A549 treated with RU486 at 1 μM for 4 hours (cell line): ENCODE measurements at places on chromosomes 4 and X. TPM values are rescaled to one million over a fixed set of nuclear protein-coding genes. Genes with fewer than 3 reads are reported as not detected.

Gene CT45A10
- 0.13 to 0.56 TPM (median 0.33 TPM) in 3 of 5 replicates, not detected in the others for total RNA-seq

Gene TAF7L
- total RNA-seq: 0.06 to 0.24 TPM (median 0.22 TPM) in 3 of 5 replicates, not detected in the others

Gene CYSLTR1
- total RNA-seq: not detected in 5 replicates

Gene TSC22D3
- total RNA-seq: 25.4 to 28.3 TPM (median 26.8 TPM) in 5 replicates

Gene MAGED1
- total RNA-seq: 68.0 to 88.9 TPM (median 80.7 TPM) in 5 replicates

Gene TRIML1
- 0.10 TPM in 1 of 5 replicates, not detected in the others for total RNA-seq

Gene GPR173
- not detected in 5 replicates for total RNA-seq

Gene TLR2
- total RNA-seq: 0.08 to 0.37 TPM (median 0.18 TPM) in 4 of 5 replicates, not detected in the other

Gene NOCT
- 9.1 to 14.1 TPM (median 11.2 TPM) in 5 replicates for total RNA-seq

Gene SLC26A1
- 0.20 to 0.91 TPM (median 0.26 TPM) in 5 replicates for total RNA-seq

Gene GYPB
- not detected in 5 replicates for total RNA-seq

Gene UGT2B15
- total RNA-seq: 0.09 to 0.13 TPM in 2 of 5 replicates, not detected in the others

Gene LNX1
- total RNA-seq: 0.03 to 0.06 TPM in 2 of 5 replicates, not detected in the others

Gene CDS1
- 0.62 to 0.84 TPM (median 0.72 TPM) in 5 replicates for total RNA-seq

Gene FOXR2
- not detected in 5 replicates for total RNA-seq

Gene CD38
- total RNA-seq: 7.6 to 14.1 TPM (median 10.1 TPM) in 5 replicates

Gene SPANXB1
- 1.2 to 3.8 TPM (median 1.9 TPM) in 5 replicates for total RNA-seq

Gene ADGRG2
- 4.6 to 7.0 TPM (median 6.4 TPM) in 5 replicates for total RNA-seq

Gene EDA
- total RNA-seq: 0.35 to 0.88 TPM (median 0.55 TPM) in 5 replicates

Gene LUZP4
- total RNA-seq: 0.08 TPM in 1 of 5 replicates, not detected in the others

Gene PPEF2
- 0.46 TPM in 1 of 5 replicates, not detected in the others for total RNA-seq

Gene BLOC1S4
- total RNA-seq: 13.0 to 17.8 TPM (median 16.7 TPM) in 5 replicates

Gene HSFX2
- 0.13 to 0.55 TPM in 2 of 5 replicates, not detected in the others for total RNA-seq

Gene MGARP
- total RNA-seq: 0.30 to 1.1 TPM (median 0.90 TPM) in 5 replicates

Gene HMX1
- total RNA-seq: 0.14 to 0.17 TPM (median 0.16 TPM) in 4 of 5 replicates, not detected in the other

Gene HMGN5
- 2.4 to 3.8 TPM (median 2.6 TPM) in 5 replicates for total RNA-seq

Gene IGFBP7
- total RNA-seq: 183 to 331 TPM (median 258 TPM) in 5 replicates

Gene VEGFC
- 15.8 to 17.5 TPM (median 16.4 TPM) in 5 replicates for total RNA-seq

Gene GPC3
- 0.27 TPM in 1 of 5 replicates, not detected in the others for total RNA-seq

Gene IL2
- not detected in 5 replicates for total RNA-seq

Gene CXCL6
- not detected in 5 replicates for total RNA-seq

Gene HTN3
- total RNA-seq: not detected in 5 replicates

Gene GPR34
- total RNA-seq: 0.13 TPM in 1 of 5 replicates, not detected in the others

Gene DGAT2L6
- total RNA-seq: not detected in 5 replicates

Gene ETNPPL
- total RNA-seq: 0.10 TPM in 1 of 5 replicates, not detected in the others

Gene CLDN22
- not detected in 5 replicates for total RNA-seq

Gene CLIC2
- total RNA-seq: 0.06 to 0.53 TPM (median 0.25 TPM) in 4 of 5 replicates, not detected in the other

Gene PLP1
- total RNA-seq: not detected in 5 replicates

Gene ATOH1
- total RNA-seq: not detected in 5 replicates

Gene RTL3
- total RNA-seq: 0.05 to 0.07 TPM (median 0.06 TPM) in 3 of 5 replicates, not detected in the others

Gene NPFFR2
- not detected in 5 replicates for total RNA-seq

Gene TMEM47
- total RNA-seq: 0.25 to 0.88 TPM (median 0.82 TPM) in 5 replicates

Gene NUP62CL
- 14.1 to 22.2 TPM (median 17.0 TPM) in 5 replicates for total RNA-seq

Gene CXorf49
- not detected in 5 replicates for total RNA-seq

Gene HERC6
- total RNA-seq: 2.7 to 4.1 TPM (median 3.2 TPM) in 5 replicates

Gene MAGEC2
- total RNA-seq: not detected in 5 replicates

Gene OR13H1
- not detected in 5 replicates for total RNA-seq

Gene PCYT1B
- total RNA-seq: not detected in 5 replicates

Gene APELA
- not detected in 5 replicates for total RNA-seq

Gene F9
- total RNA-seq: not detected in 5 replicates

Gene RAB9B
- 0.03 to 0.05 TPM (median 0.03 TPM) in 3 of 5 replicates, not detected in the others for total RNA-seq

Gene GAGE13
- total RNA-seq: not detected in 5 replicates
